ENCODE measurements at places on chromosomes 7 and 10.

DNA sequence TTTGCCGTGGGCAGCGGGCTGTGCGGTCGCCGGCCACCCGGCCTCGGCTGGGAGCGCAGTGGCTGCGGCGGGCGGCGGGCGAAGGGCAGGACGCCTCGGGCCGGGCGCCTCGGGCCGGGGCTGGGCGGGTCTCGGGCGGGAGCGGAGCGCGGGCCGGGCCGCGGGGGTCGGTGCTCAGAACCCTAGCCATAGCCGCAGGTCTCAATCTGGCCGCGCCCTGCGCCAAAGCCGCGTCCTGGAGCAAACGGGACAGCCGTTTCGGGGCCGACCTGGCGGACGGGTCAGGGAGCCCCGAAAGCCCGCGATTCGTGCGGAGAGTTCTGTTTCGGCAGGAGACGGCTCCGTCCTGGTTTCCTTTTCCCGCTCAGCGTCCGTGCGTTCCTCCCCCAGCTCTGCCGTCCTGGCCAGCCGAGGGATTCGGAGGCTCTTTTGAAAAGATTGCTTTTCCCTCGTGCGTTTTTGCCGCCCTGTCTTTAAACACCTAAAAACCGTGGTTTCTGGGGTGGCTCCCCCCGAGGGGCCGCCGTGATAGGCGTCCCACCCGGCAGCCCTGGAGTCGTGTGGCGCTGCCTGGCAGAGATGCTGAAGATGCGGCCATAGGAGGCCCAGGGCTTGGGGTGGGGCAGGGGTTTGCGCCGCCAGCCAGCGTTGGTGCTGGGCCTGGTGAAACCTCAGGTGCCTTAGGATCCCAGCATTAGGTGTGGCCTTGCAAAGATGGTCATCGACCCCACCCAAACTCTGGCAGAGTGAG, 727 bp downstream of the RET start:
- no peak for DNase-seq

- peak; percentile 22 for DNase-seq
Observed at GRCh38 chr10:24603333-24603732, 120.4 kb downstream of the ARHGAP21 start.

- no peak for DNase-seq
Observed at GRCh38 chr7:141609576-141609975, 58.4 kb downstream of the AGK start.

- no peak for DNase-seq
Observed at GRCh38 chr7:33108554-33109004, 625 bp downstream of the RP9 start.

DNA sequence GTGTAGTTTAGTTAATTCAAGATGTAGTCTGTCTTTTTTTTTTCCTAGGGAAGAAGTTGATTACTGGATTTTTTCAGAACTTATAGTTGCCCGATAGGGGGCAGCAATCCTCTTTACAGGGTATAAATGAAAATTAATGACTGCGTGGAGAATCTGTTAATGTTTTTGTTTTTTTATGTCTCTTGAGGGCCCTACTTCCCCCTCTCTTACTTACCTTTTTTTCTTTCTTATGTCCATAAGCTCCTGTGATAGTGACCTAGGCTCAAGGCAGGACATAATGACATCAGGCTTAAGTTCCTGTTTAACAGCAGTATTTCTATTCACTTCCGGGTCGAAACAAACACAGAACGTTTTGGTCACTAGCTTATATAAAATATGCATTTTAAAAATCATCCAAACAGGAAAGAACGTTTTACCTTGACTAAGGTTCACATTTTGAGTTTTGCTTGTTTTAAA, 18.8 kb downstream of the CDC123 start:
- DNase-seq = peak; percentile 73

DNA sequence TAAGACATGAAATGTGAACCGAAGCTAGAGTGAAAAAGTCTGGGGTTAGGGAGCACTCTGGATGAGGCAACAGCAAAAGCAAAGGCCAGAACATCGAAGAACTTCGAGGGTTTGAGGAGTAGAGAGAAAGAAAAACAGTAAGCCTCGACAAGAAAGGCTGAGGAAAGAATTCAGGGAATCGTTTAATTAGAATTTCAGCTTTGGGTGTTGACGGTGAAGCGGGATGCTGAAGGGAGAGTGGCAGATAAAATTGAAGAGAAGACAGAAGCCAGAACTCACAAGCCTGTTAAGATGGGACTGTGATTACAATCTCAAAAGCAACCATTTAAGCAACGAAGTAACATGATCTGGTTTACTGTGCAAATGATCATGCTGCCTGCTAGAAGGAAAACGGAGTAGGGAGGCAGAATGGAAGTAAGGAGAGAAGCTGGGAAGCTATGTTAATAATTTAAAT, 2.1 kb downstream of the TRDMT1 start:
- peak; percentile 86 for DNase-seq

GRCh38 chr10:108358912-108359311, 1194.4 kb upstream of the SORCS1 start:
- peak; percentile 71 for DNase-seq

DNA sequence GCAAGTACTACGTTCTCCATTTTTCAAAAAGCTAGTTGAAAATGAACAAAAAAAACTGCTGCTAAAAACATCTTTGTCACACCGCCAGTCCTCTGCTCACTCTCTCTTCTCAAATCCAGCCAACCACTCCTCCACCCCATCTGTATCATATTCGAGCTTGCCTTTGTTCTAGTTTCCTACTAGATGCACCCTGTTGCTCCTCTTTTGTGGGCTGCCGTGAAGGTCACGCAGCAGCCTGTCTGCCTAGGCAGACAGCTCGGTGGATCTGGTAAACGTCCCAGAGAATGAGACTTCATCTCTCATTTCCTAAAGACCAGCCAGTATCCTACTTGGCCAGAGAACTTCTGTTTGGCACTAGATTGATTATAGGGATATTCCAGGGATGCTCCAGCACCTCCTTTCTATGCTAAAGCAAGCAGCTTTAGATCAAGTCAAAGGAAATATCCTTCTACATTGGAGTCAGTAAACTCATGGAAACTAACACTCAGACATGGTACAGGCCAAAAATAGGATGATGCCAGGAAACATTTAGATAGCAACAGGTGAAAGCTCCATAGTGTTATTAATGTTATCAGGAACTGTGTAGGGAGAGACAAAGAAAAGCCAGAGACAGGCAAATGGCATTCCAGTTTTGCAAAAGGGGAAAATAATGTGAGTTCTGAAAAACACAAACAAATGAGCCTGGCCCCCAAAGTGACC, 8.7 kb upstream of the PLXNA4 start:
- no peak for DNase-seq

DNA sequence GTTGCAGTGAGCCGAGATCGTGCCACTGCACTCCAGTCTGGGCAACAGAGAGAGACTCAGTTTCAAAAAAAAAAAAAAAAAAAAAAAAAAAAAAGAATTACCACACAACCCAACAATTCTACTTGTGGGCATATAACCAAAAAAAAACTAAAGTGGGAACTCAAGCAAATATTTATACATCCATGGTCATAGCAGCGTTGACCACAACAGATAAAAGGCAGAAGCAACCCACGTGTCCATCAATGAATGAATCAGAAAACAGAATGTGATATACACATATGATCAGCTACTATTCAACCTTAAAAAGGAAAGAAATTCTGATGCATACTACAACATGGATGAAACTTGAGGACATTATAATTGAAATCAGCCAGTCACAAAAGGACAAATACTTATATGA, 179.3 kb upstream of the NEBL start:
- no peak for DNase-seq

- no peak for DNase-seq
Observed at GRCh38 chr7:151723321-151723720, 153.6 kb downstream of the PRKAG2 start.

GRCh38 chr10:97991871-97992270, 38.5 kb downstream of the CRTAC1 start:
- DNase-seq = peak; percentile 37

GRCh38 chr10:95297402-95297801, 6.6 kb upstream of the PDLIM1 start:
- DNase-seq = no peak

- DNase-seq = peak; percentile 81
Observed at GRCh38 chr7:81469869-81470723, 299.8 kb downstream of the HGF start.

DNA sequence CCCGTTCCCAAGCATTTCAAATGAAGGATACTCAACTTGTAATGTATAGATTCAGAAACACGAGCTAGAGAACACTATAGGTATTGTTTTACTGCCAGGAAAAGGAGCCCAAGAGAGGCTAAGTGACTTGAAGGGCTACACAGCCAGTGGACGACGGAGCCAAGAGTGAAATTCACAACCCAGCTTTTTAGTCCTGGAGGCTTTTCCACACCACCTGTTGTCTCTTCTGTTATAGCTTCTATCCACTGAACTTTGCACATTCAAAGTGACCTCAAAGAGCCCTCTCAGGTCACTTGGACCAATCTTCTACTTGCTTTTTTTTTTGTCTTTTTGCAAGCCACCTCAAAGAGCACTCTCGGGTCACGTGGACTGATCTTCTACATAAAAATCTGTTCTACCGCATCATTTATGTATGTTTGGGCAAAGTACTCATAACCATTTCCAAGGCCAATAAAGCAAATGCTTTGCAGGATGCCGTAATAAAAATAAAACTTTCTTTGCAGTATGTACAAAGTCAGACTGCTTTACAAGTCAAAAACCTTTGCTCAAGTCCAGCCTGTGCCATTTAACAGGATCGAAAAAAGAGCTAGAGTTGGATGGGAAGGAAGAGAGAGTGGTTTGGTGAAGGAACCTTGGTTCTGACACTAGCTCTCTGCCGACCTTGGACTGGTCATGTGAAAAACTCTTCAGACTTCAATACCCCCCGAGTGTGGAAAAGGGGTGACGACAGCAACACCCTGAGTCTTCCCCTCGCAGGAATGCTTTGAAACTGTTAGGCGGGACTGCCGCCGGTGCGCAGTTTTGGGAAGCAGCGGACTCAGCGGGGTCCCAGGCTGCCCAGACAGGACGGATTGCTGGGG, 821 bp downstream of the SLC35B4 start:
- peak; percentile 31 for DNase-seq

DNA sequence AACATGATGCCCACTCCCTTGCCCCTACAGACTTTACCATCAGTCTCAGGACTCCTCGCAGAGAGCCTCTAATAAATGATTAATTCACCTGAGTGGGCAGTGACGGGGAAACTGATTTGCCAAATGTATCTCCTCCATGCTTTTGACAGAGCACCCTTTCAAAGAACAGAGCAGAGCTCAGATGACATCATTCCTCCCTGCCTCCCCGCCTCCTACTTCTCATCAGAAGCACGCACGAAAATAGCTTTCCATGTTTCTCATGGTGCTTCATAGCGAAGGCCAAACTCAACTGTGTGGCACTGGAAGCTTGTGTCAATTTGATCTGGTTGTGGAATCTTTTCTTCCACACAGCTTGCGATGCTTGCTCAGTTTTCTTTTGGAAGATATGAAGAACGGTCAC, 442.5 kb downstream of the RPS24 start:
- no peak for DNase-seq

GRCh38 chr7:92343714-92344113, 97.9 kb downstream of the ANKIB1 start:
- DNase-seq = no peak

GRCh38 chr7:105222953-105223352, 165.8 kb downstream of the SRPK2 start:
- DNase-seq = no peak

DNA sequence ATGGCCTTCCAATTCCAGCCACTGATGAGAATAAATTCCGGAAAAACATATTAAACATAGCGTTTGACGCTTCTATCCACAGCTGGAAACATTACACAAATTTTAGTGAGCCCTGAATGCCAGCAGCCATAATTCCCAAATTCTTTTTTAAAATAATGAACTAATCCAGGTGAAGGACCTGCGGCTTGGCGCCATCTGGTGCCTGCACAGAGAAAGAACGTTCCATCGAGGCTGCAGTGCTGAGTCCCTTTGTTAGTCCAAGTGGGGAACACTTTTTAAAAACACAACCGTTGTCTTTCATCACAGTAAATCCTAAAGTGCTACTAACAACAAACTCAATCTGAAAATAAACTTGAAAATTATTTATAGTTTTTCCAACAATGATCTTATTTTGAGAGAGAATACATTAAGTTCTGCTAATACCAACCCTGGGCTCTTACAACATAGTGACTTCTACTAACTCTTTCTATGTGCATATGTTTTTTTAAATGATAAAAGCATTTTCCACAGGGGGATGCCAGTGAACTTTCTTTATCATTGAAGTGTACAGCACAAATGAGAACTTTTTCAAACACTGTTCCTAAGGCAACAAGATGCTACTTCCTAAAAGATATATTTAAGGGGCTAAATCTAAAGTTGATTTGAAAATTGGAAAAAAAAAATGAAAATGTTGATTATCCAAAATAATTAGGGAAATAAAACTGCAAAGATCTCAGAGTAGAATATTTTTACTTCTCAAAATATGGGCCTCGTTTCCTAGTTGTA, 166.9 kb upstream of the RNF32 start:
- peak; percentile 6 for DNase-seq

- DNase-seq = no peak
Observed at GRCh38 chr7:22143491-22143890, 197.8 kb upstream of the CDCA7L start.

DNA sequence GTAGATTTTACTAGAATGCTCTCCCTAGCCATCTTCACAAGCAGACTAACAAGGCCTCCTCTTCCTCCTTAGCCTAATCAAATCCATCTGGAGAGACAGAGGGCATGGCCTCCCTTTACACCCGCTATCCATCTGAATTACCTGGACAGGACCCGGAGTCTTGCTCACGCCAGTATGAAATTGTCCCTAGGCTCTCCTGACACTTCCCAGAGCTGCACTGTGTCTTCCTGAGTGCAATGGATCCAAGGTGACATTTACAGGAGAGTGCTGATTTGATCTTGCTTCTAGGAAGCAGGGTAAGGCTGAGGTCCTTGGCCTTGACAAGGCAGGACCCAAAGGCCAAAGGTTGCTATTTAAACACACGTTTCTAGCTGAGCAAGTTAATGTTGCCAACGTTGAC, 147.8 kb downstream of the HIBADH start:
- no peak for DNase-seq

DNA sequence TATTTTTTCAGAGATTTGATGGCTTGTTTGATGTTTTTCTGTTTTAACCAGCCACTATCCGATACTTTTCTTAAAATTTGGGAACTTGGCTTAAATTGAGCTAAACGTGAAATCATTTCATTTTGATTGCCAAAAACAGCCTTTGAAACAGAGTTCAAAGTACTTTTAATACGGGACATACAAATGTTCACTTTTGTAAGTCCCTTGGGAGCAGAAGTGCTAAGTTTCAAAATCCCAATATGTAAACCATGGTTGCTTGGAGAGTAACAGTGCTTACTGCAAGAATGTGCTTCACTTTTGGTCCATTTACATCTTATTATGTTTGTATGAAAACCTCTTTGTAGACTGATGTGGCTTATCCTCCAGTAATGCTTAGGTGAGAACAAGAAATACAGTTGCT, 10.9 kb downstream of the PNPLA8 start:
- peak; percentile 28 for DNase-seq

- DNase-seq = peak; percentile 84
Observed at GRCh38 chr10:73886085-73886529, 11.8 kb upstream of the CAMK2G start.

All from fibroblast of villous mesenchyme (primary cell).